ENCODE measurements at places on chromosomes 3 and 15.

DNA sequence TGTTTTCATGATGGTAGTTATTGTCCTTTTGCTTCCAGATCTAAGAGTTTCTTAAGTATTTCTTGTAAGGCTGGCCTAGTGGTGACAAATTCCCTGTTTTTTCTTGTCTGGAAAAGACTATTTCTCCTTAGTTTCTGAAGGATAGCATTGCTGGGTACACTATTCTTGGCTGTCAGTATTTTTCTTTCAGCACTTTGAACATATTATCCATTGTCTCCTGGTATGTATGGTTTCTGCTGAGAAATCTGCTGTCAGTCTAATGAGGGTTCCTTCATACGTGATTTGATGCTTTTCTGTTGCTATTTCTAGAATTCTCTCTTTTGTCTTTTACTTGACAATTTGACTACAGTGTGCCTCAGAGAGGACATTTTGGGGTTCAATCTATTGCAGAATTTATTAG, 134.3 kb downstream of the CGGBP1 start:
- DNase-seq = no peak

DNA sequence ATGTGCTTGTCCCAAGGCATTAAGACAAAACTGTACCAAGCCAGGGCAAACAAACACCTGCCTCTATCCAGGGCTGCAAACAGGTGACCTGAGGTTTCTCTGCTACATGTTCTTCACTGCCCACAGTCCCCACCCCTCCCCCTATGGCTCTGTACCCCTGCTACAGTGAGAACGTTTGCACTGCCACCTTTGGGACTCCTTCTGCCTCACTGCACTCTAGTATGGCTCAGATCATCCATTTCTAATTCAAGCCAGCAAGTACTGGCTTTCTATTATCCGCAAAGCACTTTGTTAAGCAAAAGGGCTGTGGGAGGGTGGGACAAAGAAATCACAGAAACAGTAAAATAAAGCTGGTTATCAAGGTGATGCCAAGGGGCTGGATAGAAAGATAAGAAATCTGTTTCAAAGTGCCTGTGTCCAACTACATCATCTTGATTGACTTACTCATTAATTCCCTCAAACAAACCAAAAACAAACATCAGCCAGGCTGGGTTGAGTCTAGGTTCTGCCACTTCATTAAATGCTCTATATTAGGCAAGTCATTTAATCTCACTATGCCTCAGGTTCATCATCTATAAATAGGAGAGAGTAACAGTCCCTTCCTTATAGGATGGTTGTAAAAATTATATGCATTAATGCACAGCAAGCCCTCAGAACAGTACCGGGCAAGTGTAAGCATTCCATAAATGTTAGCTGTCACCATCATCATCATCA, 95.3 kb downstream of the PDZRN3 start:
- DNase-seq = no peak

DNA sequence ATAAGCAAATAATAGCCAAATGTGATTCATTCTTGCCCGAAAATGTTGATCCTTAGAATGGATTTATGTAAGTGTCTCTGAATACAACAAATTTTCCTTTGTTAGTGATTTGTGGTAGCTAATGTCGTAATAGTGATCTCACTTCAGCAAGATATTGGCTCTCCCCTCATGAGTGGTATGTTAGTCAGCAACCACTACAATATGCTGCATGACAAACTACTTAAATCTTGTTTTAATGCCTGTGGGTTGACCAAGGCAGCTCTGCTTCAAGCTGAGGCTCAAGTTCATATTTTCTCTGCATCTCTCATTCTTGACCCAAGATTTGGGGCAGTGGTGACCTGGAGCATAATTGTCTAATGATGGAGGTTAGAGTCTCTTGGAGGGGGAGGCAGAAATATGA, 49.8 kb upstream of the GALNT15 start:
- DNase-seq = no peak

DNA sequence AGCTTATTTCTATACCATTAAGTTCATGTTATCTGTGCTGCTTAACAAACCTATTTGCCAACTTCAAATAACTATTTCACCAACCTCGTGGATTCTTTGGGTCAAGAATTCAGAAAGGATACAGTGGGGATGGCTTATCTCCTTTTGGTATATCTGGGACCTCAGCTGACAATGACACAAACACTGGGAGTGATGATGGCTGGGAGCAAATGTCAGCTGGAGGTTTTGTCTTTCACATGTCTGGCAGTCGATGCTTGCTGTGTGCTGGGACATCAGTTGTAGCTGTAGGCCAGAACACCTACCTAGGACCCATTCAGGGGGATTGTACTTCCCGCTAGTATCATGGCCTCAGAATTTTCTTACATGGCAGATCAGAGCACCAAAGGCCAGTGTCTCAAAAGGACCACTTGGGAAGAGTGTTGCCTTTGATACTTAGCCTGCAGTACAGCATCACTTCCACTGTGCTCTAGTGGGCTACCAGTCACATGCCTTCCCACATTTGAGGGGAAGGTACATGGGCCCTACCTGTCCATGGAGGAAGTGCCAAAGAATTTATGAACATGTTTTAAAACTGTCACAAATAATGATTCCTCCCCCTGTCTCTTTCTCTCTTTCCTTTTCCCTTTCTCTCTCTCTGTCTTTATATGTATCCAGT, 23.7 kb upstream of the FAM98B start:
- DNase-seq = no peak

GRCh38 chr3:12695112-12695511, 31.2 kb upstream of the RAF1 start:
- no peak for DNase-seq

DNA sequence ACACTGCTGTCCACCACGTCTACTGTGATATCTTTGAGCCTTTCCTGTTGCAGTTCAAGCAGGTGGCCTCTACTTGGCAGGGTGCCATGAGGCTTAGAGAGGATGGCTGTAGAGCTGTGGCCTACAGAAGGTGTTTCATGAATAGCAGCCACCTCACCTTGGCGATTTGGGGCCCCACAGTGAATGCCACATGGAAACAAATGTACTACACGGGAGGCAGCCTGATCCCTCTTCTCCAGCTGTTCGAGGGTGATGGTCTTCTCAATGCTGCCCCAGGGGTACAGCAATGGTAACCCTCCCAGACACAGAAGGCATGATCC, 70.7 kb downstream of the FAM43A start:
- DNase-seq = no peak

- DNase-seq = no peak
Observed at GRCh38 chr3:33543601-33544000, 103.4 kb upstream of the UBP1 start.

DNA sequence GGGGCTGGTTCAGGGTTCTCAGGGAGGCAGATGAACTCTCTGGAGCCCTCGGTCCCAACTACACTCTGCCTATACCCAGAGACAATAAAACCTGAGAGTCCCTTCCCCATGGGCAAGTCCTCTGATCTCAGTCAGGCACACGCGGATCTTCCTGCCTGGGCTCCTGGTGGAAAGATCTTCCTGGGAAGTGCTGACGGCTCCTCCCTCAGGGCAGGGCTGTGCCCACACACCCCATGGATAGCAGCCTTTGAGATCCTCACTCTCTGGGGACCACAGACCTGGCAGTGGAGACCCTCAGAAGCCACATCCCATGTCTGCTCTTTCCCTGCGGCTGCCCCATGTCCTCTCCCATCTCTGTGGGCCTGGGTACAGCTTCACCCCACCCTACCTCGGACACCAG, 10.4 kb downstream of the SH2D7 start:
- DNase-seq = no peak

DNA sequence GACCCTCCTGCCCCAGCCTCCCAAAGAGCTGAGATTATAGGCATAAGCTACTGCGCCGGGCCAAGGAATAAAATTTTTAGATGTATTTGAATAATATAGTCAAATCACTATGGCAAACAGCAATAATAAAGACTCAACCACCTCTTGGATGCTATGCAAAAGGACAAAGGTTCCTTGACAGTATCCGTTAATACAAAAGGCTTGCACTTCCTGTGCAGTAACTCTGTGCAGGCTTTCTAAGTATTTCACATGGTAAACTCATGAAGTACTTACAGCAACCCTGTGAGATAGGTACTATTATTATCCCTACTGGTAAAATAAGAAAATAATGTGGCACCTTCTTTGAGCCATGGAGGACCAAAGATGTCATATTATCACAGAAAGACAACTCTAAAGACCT, 86.8 kb downstream of the SHQ1 start:
- no peak for DNase-seq

GRCh38 chr3:14166877-14167603, 11.4 kb downstream of the XPC start:
- DNase-seq = no peak

- DNase-seq = no peak
Observed at GRCh38 chr3:124230432-124230831, 238.5 kb upstream of the ROPN1 start.

DNA sequence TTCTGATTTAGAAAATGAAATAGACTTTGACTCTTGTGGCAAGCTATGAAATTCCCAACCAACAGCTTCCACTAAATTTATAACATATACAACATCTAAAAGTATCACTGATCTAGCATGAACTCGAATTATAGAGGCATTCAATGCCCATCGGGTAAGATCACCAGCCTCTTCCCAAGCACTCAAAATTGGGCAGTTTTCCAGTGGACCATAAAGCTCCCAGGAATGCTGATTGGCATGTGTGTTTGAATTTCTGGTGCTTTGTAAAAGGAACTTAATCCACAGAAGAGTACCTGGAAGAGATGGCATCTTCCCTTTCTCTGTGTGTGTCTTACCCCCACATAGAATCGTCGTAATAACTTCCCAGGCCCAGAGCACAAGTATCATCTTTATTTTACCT, 10.0 kb downstream of the LRTM1 start:
- DNase-seq = no peak

DNA sequence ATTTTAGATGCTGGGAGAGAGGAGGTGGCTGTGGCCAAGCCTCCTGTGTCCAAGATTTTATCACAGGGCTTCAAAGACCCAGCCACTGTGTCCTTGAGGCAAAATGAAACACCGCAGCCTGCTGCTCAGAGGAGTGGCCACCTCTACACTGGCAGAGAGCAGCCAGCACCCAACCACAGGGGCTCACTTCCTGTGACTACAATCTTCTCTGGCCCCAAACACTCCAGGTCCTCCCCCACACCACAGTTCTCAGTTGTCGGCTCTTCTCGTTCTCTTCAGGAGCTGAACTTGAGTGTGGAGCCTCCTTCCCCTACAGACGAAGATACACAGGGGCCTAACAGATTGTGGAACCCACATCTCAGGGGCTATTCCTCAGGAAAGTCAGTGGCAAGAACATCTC, 45.6 kb downstream of the CDAN1 start:
- no peak for DNase-seq

DNA sequence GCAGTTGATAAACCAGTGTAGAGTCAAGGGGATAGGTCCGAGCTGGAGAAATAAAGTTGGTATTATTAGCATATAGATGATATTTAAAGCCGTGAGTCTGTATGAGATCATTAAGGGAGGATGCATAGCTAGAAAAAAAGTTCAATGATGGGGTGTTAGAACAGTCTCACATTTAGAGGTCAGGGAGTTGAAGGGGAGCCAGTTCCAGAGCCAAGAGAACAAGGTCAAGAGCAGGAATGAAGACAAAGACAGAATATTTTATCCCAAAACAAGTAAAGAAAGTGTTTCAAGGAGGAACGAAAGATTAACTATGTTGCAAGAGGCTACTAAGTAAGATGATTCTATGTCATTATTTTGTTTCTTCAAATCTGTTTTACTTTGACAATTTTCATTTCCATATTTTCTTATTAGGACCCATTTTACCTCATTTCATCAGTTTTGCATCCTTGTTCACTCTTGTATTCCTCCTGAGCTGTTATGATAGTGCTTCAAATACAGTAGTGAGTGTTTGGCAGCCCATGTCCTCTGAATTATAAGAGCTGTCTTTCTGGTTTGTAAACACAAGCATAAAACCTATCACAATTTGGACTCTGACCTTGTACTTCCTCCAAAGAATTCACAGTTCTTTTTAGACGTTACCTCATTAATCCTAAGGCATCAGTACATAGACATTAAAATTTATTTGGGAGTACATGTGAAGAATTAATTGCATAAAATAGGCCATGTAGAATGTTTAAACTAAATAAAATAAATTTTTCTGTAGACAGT, 695.7 kb upstream of the NECTIN3 start:
- DNase-seq = no peak

DNA sequence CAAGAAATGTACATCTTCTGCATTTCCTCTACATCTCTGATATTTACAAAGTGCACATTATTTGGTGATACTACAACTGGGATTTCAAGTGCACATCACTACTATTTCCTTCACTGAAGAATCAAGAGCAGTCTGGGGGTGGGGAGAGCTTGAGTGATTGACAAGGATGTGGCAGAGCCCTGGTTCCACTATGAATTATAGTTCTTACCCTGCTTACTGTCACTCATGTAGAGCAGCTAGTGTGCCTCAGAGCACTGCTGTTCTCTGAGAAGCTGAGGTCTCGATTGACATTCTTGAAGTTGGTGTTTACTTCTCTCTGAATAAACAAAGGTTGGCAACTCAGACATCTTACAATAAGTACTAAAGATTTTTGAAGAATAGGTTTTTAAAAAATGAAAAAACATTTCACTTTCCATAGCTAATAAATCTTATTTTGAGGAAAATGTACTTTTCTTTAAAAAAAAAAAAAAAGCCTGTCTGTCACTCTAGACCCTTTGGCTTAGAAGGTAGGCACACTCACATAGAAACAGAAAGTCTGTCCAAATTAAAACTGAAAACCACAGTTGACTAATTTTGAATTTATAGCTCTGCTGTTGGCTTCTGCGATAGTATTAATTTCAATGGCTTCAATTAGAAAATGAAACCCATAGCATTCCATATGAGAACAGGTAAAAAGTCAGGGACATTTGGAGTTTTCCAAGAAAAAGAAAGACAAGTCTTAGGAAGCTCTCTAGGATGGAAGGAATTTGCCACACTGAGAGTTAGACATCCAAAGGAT, 5.6 kb downstream of the GREM1 start:
- no peak for DNase-seq

DNA sequence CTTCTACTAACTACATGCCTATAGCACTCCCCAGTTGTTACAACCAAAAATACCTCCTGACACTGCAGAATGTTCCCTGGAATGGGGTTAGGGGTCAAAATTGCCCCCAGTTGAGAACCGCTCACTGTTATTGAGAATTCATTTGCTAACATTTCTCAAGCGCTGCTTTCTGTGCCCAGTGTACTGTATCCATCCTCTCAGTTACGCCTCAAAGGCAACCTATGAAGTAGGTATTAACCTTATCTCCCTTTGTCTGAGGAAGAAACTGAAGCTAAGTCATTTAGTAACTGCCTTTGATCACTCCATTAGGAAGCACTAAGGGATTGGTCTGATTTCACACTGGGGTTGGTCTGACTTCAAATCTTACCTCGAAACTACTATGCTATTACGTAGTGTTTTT, 70.1 kb downstream of the CADPS start:
- DNase-seq = no peak
